ENCODE measurements at places on chromosomes 7 and 10.
A peak's percentile ranks its signal among the peaks of the same experiment; 100 is the strongest.

DNA sequence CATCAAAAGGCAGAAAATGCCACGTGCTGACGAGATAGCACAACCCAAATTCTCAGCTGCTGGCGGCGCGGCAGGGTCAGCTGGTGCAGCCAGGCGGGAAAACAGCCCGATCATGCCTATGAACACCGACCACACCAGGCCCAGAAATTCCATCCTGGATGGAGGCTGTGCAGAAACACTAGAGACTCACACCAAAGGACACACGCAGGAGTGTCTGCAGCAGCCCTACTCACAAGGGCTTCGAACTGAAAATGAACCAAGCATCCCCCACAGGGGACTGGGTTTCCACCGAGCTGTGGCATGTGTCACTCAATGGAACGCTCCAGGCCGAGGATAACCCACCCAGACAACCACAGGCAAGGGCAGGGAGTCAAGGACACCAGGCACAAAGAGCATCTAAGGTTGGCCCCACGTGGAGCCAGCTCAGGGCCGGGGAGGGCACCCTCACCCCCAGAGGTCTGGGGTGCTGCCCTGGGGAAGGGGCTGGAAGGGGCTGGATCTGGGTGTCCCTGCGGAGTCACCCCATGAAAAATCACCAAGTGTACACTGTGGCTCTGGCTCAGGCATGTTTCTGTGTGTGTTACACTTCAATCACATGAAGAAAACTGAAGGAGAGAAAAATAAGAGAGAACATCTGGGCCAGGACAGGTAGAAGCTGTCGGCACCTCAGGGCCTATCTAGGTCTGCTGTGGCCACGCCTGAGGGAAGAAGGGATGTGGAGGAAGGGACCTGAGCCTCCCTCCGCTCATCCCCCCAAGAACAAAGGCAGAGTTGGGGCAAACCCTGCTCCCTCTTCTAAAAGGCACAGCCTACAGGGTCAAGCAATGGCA lies 33.0 kb downstream of the RASGEF1A start:
- no peak overlapping the region for H3K4me3 ChIP-seq
- H3K36me3 ChIP-seq, result no peaks in the 10 kb centered on the region
- peaks cover 5% of the 10 kb centered on the region for H3K27me3 ChIP-seq
- peak; percentile 51 for DNase-seq
- no peak overlapping the region for H3K27ac ChIP-seq
- H3K4me1 ChIP-seq, result peaks cover 7% of the 10 kb centered on the region

GRCh38 chr10:60377955-60378354 lies 11.7 kb downstream of the ANK3 start:
- DNase-seq, result no peak
- H3K27me3 ChIP-seq, result no peaks in the 10 kb centered on the region
- H3K27ac ChIP-seq, result no peak overlapping the region
- no peak overlapping the region for H3K4me3 ChIP-seq

- no peaks in the 10 kb centered on the region for H3K36me3 ChIP-seq
- DNase-seq, result no peak
- no peak overlapping the region for H3K27ac ChIP-seq
- no peak overlapping the region for H3K4me3 ChIP-seq
Measured at GRCh38 chr10:72802763-72803505, 90.6 kb upstream of the OIT3 start.

DNA sequence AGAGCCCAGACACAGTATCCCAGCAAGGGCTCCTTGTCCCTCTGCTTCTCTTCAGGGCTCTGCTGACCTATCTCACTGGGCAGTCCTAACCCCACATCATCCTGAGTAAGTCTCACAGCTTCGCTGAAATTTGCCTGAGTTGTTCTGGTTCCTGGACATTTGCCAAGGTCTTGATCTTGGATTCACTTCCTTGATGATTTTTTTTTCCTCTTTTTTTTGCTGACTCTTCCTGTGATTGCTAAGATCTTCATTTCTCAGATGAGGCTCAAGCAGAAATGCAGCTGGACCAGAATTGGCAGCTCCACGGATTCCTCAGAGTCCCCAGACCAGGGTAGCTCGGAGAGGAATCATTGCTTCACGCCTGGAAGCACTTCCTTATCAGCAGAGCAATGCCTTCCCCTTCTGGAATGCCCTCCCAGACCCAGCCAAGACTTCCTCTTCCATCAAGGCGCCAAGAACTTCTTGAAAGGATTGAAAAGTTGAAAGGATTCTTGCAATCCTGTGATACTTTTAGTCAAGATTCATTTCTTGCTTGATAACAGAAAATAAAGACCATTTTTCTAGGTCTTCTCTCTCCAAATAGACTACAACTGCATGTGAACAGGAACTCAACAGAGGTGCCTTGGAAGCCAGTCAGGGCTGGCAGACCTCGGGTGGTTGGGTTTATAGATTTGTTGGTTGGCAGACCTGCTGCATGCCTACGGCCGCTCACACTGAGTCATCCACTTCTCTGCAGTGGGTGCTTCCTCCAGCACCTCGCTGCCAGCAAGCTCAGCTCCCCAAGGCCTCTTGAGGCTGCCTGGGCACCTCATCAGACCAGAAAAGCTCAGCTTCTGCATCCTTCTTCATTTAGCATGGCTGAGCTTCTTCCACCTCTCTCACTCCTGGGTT lies 8.8 kb upstream of the AFAP1L2 start:
- no peaks in the 10 kb centered on the region for H3K36me3 ChIP-seq
- DNase-seq, result no peak
- H3K27ac ChIP-seq, result peak overlapping the region; percentile 40
- H3K4me3 ChIP-seq, result no peak overlapping the region

GRCh38 chr7:158843771-158844170 lies 12.6 kb upstream of the DYNC2I1 start:
- no peaks in the 10 kb centered on the region for H3K4me1 ChIP-seq
- no peak overlapping the region for H3K27ac ChIP-seq
- no peaks in the 10 kb centered on the region for H3K36me3 ChIP-seq
